ENCODE measurements at places on chromosomes 1 and 21.

DNA sequence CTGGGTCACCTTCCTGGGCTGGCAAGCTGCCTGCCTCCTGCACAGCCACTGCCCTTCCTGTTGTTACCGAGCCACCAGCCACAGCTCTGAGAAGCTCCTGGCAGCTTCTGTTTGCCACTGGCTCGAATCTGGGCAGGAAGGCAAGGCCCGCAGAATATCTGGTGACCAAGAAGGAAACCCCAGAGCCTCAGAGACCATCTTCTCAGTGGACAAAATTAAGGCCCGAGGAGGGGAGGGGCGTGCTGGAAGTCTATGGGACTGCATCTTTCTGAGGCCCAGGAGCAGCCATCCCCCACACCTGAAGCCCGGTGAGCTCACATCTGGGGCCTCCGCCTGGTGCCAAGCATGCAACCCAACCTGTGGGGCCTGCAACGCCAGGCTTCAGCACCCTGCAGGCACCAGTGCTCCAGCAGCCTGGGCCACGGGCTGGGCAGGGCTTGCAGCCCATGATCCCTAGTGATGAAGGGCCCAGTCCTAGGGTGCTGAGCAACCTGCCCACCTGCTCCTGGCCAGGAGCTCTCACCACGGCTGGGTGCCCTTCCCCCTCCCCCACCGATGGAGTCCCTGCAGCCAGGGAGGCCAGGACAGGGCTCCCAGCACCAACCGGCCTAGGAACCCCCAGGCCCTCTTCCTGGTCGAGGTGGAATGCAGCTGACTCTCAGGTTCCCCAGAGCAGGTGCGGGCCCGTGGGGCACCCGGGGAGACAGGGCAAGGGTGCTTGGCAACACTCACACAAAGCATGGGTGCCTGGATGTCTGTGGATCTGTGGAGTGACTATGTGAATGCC, 879 bp downstream of the CPTP start:
- DNase-seq: peak; percentile 27

- DNase-seq: no peak
These were observed 107.3 kb upstream of the POU3F1 start for GRCh38 chr1:38153778-38154470.

GRCh38 chr1:96515430-96515829, 206.2 kb upstream of the PTBP2 start:
- no peak for DNase-seq

DNA sequence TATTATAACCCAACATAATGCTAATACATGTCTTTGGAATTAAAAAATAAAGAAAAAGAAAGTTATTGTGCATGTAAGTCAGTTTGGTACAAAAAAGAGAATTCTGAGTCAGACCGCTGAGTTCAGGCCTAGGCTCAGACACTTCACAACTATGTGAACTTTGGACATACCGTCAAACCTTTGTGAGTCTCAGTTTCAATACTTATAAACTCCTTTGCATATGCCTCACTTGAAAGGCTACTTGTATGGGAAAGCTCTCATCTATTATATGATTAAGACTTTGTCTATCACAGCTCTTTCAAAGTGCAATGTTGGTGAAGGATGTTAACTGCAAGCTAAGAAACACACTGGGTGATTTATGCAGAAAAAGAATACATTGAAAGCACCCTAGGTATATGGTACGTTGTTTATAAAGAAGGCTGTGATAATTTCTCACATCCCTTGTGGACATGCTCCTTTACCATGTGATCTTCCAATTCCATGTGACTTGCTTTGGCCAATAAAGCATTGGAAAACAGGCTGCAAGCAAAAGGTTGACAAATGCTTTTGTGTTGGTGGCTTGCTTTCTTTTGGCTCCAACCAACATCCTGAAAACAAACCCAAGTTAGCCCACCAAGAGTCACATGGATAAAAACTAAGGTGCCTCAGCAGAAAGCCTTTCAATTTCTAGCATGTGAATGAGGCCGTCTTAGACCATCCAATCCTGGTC, 49.6 kb downstream of the INTS7 start:
- no peak for DNase-seq

DNA sequence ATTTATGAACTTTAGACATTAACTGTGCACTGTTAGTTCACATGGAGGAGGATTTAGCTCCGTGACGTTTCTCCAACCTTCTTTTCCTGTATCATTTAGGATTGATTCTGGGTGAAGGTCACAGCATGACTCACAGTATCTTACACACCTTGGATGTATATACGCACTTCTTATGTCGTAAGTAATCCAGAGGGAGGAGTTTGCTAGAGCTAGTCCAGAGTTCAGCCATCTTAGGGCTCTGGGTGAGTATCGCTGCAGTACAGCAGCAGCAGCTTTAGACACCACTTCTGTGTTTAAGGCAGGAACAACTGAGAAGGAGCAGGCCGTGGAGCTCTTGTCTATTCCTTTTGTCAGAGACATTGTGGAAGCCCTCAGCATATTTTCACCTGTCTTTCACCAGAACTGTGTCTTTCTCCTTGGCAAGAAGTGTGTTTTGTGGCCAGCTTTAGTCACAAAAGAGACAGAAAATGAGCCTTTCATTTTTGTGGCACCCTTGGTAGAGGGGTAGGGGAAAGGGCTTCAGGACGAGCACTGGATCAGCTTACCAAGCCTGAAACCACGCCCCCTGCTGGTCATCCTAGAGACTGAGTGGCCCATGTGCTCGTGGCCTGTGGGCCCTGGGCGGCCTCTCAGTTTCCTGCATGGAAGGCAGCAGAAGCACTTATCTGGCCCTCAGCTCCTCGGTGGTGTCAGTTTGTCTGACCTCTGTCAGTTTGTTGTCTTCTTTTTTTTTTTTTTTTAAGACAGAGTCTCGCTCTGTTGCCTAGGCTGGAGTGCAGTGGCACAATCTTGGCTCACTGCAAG, 64.0 kb downstream of the ADARB1 start:
- peak; percentile 80 for DNase-seq

DNA sequence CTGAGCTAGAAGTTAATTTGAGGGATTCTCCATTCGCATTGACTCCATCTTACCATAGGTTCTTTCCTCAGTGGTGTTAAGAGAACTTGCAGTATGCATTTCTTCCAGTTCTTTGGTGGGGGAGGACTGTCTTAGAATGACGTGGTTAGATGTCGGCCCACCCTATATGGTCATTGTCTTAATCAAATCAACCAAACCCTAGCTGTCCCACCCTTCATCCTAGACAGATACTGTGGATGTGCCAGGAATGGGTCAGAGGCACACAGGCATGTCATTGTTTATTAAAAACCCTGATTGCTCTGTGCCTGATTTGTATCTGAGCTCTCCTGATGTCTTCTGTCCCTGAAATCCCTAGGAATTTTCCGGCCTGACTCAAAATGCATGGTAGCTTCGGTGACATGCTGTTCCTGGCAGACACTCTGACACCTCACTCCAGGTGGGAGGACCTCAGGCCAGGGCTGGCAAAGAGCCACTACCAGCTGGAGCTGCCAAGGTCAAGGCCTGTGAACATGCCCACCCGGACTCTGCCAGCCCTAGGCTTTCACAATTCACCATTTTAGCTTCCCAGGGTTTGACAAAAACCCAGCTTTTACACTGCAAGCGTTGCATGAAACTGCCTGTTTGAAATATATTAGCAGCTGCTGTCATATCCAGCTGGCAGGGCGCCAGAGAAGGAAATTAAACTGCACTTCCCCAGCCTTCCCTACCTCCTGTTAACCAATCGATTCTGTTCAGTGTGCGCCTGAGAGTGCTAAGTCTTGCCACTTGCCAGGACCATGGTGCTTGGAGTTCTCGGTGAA, 134.0 kb downstream of the FAM78B start:
- DNase-seq: no peak

GRCh38 chr1:240691501-240691900, 79.5 kb upstream of the GREM2 start:
- DNase-seq: no peak

DNA sequence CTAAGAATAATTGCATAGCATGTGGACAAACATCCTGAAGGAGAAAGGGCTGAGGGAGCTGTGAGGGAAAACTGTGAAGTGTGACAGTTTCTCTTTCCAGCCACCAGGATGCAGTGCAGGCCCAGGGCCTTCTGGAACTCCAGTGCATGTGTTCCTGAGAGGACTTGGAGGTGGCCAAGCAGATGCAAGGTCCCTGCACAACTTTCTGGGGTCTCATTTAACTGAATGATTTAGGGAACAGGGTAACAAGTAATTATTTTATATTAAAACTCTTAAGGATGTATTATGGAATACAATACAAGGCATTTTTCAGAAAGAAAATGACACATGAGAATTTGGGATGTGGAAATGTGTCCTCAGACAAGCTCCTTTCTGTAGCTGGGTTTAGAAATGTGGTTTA, 61.2 kb upstream of the MCOLN3 start:
- peak; percentile 10 for DNase-seq

GRCh38 chr1:1987142-1987510, 16.5 kb downstream of the CFAP74 start:
- no peak for DNase-seq

DNA sequence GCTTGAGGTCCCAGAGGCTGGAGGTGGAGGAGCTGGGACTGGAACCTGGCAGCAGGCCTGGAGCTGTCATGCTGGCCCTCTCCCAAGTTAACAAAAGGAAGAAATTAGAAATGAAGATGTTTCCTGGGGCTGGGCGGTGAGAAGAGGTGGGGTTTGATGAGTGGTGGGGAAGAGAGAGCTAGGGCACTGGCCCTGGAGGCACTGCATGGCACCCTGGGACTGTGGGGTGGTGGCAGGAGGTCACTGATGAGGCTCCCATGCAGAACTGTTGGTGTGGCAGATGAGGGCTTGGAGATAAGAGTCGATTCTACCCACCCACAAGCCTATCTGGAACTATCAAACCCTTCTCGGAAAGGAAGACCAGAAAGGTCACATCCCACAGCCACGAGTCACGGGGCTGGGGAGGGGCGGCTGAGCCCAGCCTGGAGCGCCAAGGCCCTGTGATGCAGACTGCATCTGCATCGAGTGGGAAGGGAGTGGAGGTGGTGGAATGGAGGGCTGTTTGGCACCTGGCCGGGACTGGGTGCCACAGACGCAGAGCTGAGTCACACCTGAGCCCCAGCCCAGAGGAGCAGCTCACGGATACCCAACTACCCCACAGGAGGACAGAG, 29.4 kb downstream of the MRPL37 start:
- no peak for DNase-seq

DNA sequence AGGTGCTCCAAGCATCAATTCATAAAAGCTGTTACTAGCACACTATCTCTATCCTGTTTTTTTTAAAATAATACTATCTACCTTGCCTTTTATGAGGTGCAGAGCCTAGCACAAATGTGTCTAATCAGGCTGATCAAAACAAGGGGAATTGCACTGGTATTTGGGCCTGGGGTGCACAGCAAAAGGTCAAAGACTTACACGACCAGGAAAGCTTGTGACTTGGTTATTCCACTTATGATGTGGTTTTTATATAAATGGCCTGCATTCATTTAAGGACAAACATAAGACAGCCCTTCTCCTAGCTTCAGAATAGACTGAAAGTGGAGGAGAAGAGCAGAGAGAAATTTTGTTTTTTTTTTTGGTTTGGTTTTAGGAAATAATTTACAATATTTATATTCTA, 98.4 kb upstream of the SGIP1 start:
- DNase-seq: no peak

- no peak for DNase-seq
These were observed 92.0 kb upstream of the S1PR1 start for GRCh38 chr1:101144671-101145448.

DNA sequence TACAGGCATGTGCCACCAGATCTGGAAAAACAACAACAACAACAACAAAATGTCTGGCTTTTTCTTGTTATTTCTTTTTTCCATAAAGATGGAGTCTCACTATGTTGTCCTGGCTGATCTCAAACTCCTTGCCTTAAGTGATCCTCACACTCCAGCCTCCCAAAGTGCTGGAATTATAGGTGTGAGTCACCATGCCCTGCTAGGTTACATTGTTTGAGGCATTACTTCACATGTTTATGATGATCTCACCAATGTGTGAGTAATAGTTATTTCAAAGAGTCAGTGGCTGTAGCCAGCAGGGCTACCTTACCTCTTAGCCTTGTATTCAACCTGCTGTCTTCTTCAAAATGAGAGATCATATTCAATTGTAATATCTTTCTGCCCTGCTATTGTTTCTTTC, 445.7 kb downstream of the AMY1C start:
- no peak for DNase-seq

DNA sequence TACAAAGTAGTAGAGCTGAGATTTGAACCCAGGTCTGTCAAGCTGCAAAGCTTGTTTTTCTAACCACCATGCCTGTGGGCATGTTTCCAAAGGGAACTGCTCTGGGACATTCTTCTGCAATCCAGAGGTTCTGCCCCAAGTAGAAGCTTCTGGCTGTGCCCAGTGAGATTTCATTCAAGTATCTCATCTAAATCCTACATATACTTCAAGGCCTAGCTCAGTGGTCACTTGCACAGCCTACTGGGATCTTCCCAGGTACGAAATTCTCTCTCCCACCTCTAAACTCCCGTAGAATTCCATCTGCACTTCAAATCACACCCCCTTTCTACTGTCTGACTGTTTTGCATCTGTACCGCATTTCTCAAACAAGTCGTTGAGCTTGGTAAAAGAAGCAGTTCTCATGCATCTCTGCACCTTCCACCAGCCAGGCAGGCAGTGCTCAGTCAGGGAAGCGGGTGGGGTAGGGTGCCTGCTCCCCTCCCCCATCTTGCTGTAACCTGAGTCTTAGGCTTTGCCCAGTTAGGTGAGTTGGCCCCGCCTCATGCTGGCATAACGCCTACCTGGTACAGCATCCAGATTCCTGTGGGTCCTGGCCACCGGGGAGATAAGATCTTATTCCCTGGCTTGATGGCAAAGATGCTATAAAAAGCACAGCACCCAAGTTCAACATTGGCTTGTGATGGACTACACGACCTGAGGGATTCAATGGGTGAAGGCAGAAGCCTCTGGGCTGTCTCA, 13.5 kb downstream of the SLC9A1 start:
- DNase-seq: no peak

DNA sequence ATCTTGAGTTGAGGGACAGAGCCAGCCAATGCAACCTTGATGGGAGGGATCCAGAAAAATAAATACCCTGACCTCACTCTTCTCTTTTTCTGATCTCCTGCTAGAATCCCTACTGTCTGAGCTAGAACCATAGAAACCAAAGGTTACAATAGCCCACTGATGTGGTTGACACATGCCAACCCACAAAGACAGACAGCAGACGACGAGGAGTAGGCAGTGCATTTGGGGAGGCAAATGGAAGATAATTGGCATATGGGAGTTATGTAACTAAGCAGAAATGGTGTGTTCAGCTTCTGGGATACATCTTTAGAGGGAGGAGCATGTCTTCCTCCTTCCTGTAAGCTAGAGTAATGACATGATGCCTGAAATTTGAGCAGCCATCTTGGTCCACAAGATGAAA, 171.7 kb upstream of the FGGY start:
- DNase-seq: no peak

DNA sequence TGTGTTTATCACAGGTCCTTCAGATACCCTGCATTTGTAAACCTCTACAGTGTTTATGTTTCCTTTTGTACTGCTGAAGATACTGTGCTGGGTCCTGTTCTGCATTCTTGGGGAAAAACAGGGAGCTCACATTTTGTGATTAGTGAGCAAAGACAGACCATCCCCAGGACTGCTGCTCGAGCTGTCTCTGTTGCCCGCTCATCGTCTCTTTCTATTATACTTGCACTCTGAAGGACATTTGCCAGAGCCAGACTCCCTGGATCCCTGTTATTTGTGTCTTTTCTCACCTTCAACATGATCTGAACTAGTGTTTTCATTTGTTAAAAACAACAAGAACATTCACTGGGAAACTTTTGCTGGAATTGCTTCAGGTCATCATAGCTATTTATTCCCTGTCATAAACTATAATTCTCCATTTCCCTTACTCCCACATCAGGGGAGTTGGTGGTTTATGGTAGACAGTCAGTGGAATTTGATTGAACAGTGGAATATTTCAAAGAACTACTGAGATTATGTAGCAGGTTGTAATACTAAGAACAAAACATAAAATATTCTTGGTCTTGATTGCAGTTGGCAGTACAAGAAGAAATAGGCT, 53.0 kb downstream of the PRRX1 start:
- DNase-seq: no peak

GRCh38 chr1:10751160-10751559, 45.3 kb downstream of the CASZ1 start:
- DNase-seq: no peak
